ENCODE measurements at places on chromosomes 11 and 22. TPM values are rescaled to one million over a fixed set of nuclear protein-coding genes. Genes with fewer than 3 reads are reported as not detected.

Gene USP2
- total RNA-seq = 1.1 TPM

DNA sequence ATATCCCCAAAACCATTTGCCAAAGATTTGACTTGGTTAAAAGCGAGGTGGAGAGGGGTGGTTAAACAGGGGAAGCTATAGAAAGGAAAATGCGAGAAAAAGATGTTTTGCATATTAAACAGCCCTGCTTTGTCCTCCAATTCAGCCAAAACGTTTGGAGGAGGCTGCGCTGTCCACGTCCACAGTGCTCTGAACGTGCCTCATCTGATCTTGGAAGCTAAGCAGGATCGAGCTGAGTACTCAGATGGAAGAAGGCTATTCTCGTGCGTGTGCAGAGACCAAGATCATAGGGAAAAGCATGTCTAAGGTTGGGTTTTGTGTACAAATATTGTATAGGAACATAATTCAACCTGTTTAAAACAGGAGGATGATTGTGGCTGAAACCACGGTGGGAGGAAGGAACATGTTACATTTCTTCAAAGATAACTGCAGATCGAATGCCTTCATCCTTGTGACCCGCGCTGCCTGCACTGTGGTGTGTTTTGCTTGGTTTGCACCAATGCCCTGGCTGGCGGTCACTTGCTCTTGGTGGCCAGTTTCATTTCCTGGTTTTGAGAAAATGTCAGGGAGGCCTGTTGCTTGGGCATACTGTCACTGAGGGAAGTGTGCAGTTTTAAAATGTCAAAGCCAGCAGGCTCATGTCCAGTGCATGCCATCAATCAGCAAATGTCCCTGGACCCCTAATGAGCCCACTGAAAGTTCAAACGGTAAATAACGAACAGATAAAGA, 40.4 kb downstream of the FLI1 start:
- no peak for DNase-seq

GRCh38 chr22:50247748-50248147, 2.9 kb upstream of the TUBGCP6 start:
- DNase-seq = no peak

GRCh38 chr11:123815122-123815521, 9.0 kb upstream of the OR6M1 start:
- no peak for DNase-seq

- no peak for DNase-seq
Observed at GRCh38 chr11:87769661-87770060, 405.6 kb downstream of the RAB38 start.

GRCh38 chr11:3838504-3838903, 2.3 kb downstream of the RHOG start:
- DNase-seq = no peak

Measured in Calu3 (cell line).